ENCODE measurements at places on chromosomes 1 and 21.

GRCh38 chr1:91777196-91777595 is 108.8 kb downstream of the TGFBR3 start:
- no peak for DNase-seq

- no peak for DNase-seq
Measured at GRCh38 chr1:235113183-235113917, 15.3 kb downstream of the TOMM20 start.

- DNase-seq: peak; percentile 57
Measured at GRCh38 chr1:200968469-200969410, 54.8 kb downstream of the KIF21B start.

DNA sequence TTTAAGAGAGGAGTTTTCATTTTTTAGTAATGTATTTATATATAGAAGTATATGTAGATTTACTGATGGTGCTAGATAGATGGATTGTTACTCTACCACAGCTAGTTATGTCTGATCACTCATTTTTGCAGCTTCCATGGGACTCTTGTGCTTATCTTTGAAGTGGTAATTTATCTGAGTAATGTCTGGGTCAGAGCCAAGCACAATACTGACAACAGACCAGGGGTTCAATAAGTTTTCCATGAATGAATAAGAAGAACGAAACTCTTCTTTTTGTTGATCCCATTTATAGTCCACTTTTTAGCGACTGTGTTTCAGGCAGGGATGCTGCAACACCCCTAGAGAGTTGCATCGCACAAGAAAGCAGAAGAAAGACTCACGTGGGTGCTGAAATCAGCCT is 935.2 kb downstream of the PLA2G4A start:
- DNase-seq: no peak

DNA sequence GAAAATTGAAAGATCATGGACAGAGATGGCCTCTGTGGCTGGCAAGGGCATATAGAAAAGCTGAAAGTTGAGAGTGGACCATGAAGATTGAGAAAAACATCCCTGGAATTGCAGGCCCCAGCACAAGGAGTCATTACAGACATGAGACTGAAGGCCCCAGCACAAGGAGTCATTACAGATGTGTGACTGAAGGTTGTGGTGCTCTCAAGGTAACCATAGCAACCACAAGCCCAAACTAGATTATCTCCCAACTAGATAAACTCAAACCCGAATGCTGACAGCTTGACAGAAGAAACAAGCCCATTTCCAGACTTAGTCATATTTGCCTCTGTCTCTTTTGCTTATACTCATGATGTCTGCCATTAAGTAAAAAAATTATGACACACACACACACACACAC is 1252.1 kb upstream of the ADGRL4 start:
- DNase-seq: no peak

- DNase-seq: no peak
Measured at GRCh38 chr1:15504436-15504835, 19.6 kb downstream of the CASP9 start.

DNA sequence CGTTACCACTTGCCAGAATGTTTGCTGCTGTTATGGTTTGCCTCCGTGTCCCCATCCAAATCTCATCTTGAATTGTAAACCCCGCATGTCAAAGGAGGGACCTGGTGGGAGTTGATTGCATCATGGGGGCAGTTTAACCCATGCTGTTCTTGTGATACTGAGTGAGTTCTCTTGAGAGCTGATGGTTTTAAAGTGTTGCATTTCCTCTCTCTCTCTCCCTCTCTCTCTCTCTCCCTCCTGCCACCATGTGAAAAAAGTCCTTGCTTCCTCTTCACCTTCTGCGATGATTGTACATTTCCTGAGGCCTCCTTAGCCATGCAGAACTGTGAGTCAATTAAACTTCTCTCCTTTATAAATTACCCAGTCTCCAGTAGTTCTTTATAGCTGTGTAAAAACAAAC is 44.4 kb downstream of the CFHR5 start:
- DNase-seq: no peak

- DNase-seq: no peak
Measured at GRCh38 chr1:34590211-34590623, 164.6 kb upstream of the GJB5 start.

- peak; percentile 55 for DNase-seq
Measured at GRCh38 chr1:216531263-216532239, 108.3 kb upstream of the USH2A start.

DNA sequence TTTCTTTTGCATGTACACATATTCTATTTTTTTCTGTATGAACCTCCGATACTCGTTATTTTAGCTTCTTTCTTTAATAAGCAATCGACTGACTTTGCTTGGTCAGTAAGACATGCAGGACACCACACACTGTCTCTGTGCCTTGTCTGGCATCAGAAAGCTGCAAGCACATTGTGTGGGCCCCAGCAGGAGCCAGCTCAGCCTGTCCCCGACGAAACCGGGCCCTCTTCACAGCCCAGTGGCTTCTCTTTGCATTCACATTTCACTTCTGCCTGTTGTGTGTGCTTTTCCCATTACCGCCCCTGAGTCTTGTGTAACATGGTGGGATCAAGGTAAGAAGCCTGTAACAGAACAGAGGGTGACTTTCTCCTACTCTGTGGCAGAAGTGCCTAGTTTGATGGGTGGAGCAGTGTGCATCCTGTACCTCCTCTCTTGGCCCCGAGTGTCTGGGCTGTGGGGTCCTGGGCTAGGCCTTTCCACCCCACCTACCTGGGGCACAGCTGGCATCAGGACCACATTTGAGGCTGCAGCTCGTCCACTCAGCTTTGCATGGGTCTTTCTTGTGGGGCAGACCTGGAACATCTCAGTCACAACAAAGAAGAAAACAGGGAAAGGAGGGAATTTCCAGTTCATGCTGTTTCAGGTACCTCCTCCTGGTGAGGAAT is 118.9 kb upstream of the COL6A1 start:
- DNase-seq: no peak

- DNase-seq: peak; percentile 26
Measured at GRCh38 chr21:45406801-45407628, 2.0 kb downstream of the COL18A1 start.

DNA sequence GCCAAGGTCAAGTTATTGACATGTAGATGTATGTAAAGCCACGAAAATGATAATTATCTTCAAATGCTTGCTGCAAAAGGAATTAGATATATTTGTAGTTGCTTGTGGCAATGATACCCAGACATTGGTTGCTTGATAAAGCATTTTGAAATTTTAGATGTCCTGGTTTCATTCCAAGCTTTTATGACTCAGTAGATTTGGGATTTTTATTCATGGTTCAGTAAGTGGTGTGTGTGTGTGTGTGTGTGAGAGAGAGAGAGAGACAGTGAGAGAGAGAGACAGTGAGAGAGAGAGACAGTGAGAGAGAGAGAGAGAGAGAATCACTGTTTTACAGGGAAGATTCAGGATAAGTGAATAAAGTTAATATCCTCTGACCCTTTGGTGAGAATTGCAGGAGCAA is 498.2 kb upstream of the C1orf87 start:
- peak; percentile 15 for DNase-seq
